ENCODE measurements at places on chromosomes 12 and 14. TPM values are rescaled to one million over a fixed set of nuclear protein-coding genes. Genes with fewer than 3 reads are reported as not detected.

DNA sequence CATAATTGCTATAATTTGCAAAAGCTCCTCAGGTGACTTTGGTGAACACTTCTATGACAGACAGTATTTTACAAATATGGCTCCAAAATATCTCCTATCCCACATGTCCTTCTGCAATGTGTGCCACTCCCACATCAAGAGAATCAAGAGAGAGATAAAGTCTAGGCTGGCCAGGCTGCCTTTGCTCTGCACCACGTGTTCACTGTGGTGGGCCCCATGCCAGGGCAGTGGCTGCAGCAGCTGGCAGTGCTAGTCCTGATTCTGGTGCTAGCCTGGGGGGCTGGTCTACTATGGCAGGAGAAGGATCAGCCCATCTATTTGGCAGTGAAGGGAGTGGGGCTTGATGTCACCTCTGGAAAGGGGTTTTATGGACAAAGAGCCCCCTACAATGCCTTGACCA is 86.3 kb downstream of the DRAM1 start:
- DNase-seq: no peak
- no peaks in the 10 kb centered on the region for H3K36me3 ChIP-seq
- H3K4me1 ChIP-seq: no peaks in the 10 kb centered on the region
- H3K27me3 ChIP-seq: no peaks in the 10 kb centered on the region
- H3K4me3 ChIP-seq: no peak overlapping the region

GRCh38 chr14:92185559-92185958 is 63.8 kb downstream of the CPSF2 start:
- no peaks in the 10 kb centered on the region for H3K27me3 ChIP-seq
- H3K4me3 ChIP-seq: no peak overlapping the region
- no peak overlapping the region for H3K27ac ChIP-seq
- H3K36me3 ChIP-seq: no peaks in the 10 kb centered on the region

- H3K4me1 ChIP-seq: peaks cover 20% of the 10 kb centered on the region
- no peak for DNase-seq
- no peak overlapping the region for H3K4me3 ChIP-seq
Observed at GRCh38 chr14:32256576-32256975, 53.5 kb upstream of the RNU6-8 start.

- H3K4me1 ChIP-seq: peaks cover 7% of the 10 kb centered on the region
- H3K36me3 ChIP-seq: no peaks in the 10 kb centered on the region
- no peak overlapping the region for H3K4me3 ChIP-seq
- no peaks in the 10 kb centered on the region for H3K27me3 ChIP-seq
- H3K27ac ChIP-seq: no peak overlapping the region
Observed at GRCh38 chr14:75543786-75544185, 21.5 kb downstream of the BATF start.

- DNase-seq: no peak
- no peak overlapping the region for H3K27ac ChIP-seq
- no peaks in the 10 kb centered on the region for H3K36me3 ChIP-seq
- H3K4me1 ChIP-seq: no peaks in the 10 kb centered on the region
- H3K27me3 ChIP-seq: no peaks in the 10 kb centered on the region
Observed at GRCh38 chr12:30457621-30458289, 237.9 kb downstream of the IPO8 start.

The TIGAR gene
- 17.2 TPM for total RNA-seq

DNA sequence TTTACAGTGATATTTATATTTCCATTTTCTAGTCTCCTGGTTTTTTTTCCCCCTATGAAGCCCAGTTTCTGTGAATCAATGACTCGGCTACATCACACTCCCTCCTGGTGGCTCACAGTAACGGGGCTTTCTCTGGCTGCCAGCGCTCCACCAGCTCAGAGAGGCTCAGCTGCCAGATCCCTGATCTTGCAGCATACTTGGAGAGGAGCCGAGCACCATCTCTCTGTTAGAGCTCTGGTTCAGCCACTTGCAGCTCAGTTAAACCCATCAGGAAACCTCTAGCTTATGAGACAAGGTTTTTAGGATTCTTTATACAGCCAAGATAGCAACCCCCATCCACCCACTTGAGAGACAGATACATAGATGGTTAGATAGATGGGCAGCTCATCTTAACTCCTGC is 74.6 kb downstream of the CIT start:
- no peak overlapping the region for H3K27ac ChIP-seq
- DNase-seq: no peak
- peaks cover 3% of the 10 kb centered on the region for H3K27me3 ChIP-seq
- peak overlapping the region; percentile 32 for H3K4me3 ChIP-seq

- H3K4me3 ChIP-seq: no peak overlapping the region
- no peak overlapping the region for H3K27ac ChIP-seq
- DNase-seq: no peak
- H3K27me3 ChIP-seq: no peaks in the 10 kb centered on the region
- no peaks in the 10 kb centered on the region for H3K4me1 ChIP-seq
Observed at GRCh38 chr14:44847526-44848309, 114.0 kb downstream of the KLHL28 start.

The KRT82 gene
- total RNA-seq: not detected

The CCDC60 gene
- total RNA-seq: 3.7 TPM

GRCh38 chr12:77229640-77230442 is 164.5 kb upstream of the E2F7 start:
- DNase-seq: no peak
- H3K27me3 ChIP-seq: no peaks in the 10 kb centered on the region
- no peaks in the 10 kb centered on the region for H3K36me3 ChIP-seq
- H3K4me3 ChIP-seq: no peak overlapping the region
- no peaks in the 10 kb centered on the region for H3K4me1 ChIP-seq
- H3K27ac ChIP-seq: no peak overlapping the region

The MFAP5 gene
- total RNA-seq: 1.4 TPM

The TMEM229B gene
- total RNA-seq: 2.7 TPM

- H3K27ac ChIP-seq: no peak overlapping the region
- DNase-seq: no peak
- H3K27me3 ChIP-seq: no peaks in the 10 kb centered on the region
- no peak overlapping the region for H3K4me3 ChIP-seq
- H3K4me1 ChIP-seq: peaks cover 3% of the 10 kb centered on the region
Observed at GRCh38 chr12:32451816-32452215, 52.5 kb downstream of the FGD4 start.

DNA sequence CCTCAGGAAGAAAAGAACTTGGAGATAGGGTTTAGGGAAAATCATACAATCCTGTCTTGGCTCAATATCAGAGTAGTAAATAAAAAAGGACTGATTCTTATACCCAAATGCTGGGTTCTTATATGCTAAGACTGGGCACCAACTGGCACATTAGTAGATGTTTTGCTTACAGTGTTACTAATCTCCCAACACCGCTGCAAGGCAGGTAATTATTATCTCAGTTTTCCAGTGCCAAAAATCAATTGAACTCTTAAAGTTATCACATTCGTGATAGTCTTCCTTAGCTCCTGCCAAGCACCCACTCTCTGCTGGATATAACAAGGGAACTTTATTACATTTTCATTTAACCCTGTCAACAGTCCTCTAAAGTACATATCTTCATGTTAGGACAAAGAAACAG is 25.0 kb upstream of the HIGD1C start:
- peak overlapping the region; percentile 57 for H3K27ac ChIP-seq
- H3K4me3 ChIP-seq: peak overlapping the region; percentile 86
- peaks cover 13% of the 10 kb centered on the region for H3K36me3 ChIP-seq
- DNase-seq: no peak
- H3K4me1 ChIP-seq: peaks cover 52% of the 10 kb centered on the region
- no peaks in the 10 kb centered on the region for H3K27me3 ChIP-seq

The ARF3 gene
- 168 TPM for total RNA-seq

GRCh38 chr14:64174922-64175782 is 119.0 kb downstream of the ESR2 start:
- no peaks in the 10 kb centered on the region for H3K4me1 ChIP-seq
- DNase-seq: no peak
- no peak overlapping the region for H3K4me3 ChIP-seq
- peaks cover 31% of the 10 kb centered on the region for H3K36me3 ChIP-seq

The NTS gene
- total RNA-seq: 117 TPM

The MRPL42 gene
- total RNA-seq: 54.8 TPM

- H3K4me1 ChIP-seq: no peaks in the 10 kb centered on the region
- no peak overlapping the region for H3K27ac ChIP-seq
- no peaks in the 10 kb centered on the region for H3K36me3 ChIP-seq
- H3K27me3 ChIP-seq: peaks cover 69% of the 10 kb centered on the region
- no peak overlapping the region for H3K4me3 ChIP-seq
Observed at GRCh38 chr12:53825246-53826081, 73.7 kb upstream of the CISTR start.

GRCh38 chr14:75578102-75578785 is at the start of gene FLVCR2:
FLVCR2 (plus strand) TSS chr14:75578620; CDS start chr14:75578973, 353 bp downstream.
- H3K4me1 ChIP-seq: peaks cover 6% of the 10 kb centered on the region
- peak within 1 kb of the TSS; percentile 86 for H3K27ac ChIP-seq
- DNase-seq: peak; percentile 75

The ETFBKMT gene
- 2.0 TPM for total RNA-seq

DNA sequence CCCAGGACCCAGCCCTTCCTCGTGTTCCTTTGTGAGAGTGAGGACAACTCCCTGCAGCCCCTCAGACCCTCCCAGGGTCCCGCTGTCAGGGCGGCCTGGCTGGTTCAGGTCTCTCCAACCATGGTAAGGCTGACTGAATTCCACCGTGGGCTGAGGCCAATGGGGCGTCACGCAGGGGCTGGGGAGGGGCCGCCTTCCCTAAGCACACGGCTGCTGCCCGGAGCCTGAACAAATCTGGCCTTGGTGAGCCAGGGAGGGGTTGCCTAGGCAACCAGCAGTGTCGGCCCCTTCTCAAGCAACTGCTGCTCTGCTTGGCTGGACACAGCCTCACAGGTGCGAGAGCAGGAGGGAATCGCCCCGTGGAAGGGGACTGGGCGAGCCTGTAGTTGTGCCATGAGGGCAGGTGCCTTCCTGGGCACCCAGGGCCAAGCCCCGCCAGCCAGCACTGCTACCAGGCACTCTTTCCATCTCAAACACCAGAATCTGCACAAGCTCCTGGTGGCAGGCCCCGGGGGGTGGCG is 37.0 kb upstream of the GALNT9 start:
- H3K27ac ChIP-seq: no peak overlapping the region
- DNase-seq: no peak
- peaks cover 38% of the 10 kb centered on the region for H3K27me3 ChIP-seq
- H3K4me3 ChIP-seq: no peak overlapping the region
- peaks cover 5% of the 10 kb centered on the region for H3K4me1 ChIP-seq

- peaks cover 16% of the 10 kb centered on the region for H3K27me3 ChIP-seq
- H3K36me3 ChIP-seq: no peaks in the 10 kb centered on the region
- no peak overlapping the region for H3K27ac ChIP-seq
- DNase-seq: no peak
- no peaks in the 10 kb centered on the region for H3K4me1 ChIP-seq
Observed at GRCh38 chr14:93375673-93376156, 28.7 kb downstream of the COX8C start.

DNA sequence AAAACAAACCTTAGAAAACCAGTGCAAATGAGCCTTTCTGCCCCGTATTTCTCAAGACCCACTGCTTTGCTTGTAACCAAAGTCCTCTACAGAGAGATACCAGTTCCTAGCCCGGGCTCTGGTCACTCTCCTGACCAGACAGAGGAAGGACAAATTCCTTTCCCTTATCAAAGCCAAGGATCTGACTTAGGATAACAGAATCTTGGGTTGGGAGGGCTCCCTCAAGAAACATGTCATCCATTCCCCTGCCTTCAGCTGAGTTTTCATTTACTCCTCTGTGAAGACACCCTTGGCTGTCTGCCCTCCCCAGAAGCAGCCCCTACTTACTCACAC is 116.0 kb upstream of the PARP11 start:
- H3K27me3 ChIP-seq: peaks cover 33% of the 10 kb centered on the region
- H3K4me3 ChIP-seq: no peak overlapping the region
- H3K27ac ChIP-seq: peak overlapping the region; percentile 24
- DNase-seq: no peak

The REM2 gene
- total RNA-seq: 2.0 TPM

The GUCY2C gene
- total RNA-seq: 2.1 TPM

- H3K4me3 ChIP-seq: no peak overlapping the region
- no peak overlapping the region for H3K27ac ChIP-seq
- DNase-seq: no peak
Observed at GRCh38 chr14:54116198-54116885, 159.7 kb upstream of the BMP4 start.

DNA sequence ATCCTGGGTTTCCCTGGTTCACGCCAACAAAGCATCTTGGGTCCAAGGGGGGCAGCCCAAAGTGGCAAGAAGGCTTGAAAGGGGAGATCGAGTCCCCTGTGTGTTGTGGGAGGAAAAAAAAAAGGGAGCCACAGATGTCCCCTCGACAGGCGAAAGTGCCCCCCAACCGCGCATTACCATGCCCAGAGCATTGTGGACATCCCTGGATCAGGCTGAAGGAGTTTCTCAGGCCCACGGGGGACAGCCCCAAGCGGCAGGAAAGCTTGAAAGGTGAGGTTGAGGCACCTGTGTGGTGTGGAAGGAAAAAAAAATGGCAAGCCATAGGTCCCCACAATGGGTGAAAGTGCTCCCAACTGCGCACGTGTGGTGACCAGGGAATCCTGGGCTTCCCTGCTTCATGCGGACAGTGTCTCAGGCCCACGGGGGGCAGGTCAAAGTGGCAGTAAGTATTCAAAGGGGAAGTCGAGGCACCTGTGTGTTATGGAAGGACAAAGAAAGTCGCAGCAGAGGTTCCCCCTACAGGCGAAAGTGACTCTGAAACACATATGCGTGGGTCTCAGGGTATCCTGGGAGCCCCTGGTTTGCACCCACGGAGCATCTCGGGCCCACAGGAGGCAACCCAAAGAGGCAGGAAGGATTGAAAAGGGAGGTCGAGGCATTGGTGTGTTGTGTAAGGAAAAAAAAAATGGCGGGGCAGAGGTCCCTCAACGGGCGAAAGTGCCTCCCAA is 580.1 kb downstream of the ALG10 start:
- DNase-seq: no peak
- H3K36me3 ChIP-seq: no peaks in the 10 kb centered on the region
- no peak overlapping the region for H3K27ac ChIP-seq
- no peaks in the 10 kb centered on the region for H3K4me1 ChIP-seq
- H3K27me3 ChIP-seq: no peaks in the 10 kb centered on the region

DNA sequence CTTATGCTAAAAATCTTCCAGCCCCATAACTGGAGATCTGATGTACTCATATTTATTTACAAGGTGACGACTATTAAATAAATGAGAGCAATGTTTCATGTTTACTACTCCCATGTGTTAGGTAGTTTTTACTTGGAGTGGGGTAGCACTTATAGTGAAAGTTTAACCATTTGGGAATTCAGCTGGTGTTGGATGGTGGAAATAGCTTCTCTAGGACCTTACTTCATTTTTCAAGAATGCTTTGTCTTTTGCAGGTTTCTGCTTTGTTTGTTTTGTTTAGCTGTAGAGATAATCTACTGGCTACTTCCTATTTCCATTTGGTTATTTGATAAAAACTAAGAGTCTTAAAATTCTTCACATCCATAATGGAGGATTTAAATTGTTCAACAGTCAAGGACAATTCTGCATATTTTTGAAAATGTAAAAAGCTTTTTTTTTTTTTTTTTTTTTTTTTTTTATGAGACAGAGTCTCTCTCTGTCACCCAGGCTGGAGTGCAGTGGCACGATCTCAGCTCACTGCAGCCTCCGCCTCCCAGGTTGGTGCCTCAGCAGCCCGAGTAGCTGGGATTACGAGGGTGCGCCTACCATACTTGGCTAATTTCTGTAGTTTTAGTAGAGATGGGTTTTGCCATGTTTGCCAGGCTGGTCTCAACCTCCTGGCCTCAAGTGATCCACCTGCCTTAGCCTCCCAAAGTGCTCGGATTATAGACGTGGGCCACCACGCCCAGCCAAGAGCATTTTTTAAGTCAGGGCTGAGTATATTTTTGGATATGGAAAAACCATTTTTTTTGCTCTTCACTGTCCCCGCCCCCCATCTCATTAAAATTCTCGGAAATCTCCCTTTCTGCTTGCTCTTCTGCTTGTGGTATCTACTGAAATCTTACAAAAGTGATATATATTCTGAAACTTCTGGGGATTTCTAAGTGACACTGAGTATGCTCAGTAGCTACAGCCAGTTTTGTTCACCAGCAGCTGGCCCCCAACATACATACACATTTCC is 1.4 kb upstream of the ABCD2 start:
- peaks cover 3% of the 10 kb centered on the region for H3K27me3 ChIP-seq
- H3K36me3 ChIP-seq: no peaks in the 10 kb centered on the region
- no peak overlapping the region for H3K27ac ChIP-seq

The MUCL1 gene
- not detected for total RNA-seq

The CIDEB gene
- 11.1 TPM for total RNA-seq

The PPTC7 gene
- 14.5 TPM for total RNA-seq

Data from type B pancreatic cell (in vitro differentiated cells).